ENCODE measurements at places on chromosomes 4 and X. TPM values are rescaled to one million over a fixed set of nuclear protein-coding genes. Genes with fewer than 3 reads are reported as not detected.

Gene ALB
- 23.0 TPM for polyA plus RNA-seq

DNA sequence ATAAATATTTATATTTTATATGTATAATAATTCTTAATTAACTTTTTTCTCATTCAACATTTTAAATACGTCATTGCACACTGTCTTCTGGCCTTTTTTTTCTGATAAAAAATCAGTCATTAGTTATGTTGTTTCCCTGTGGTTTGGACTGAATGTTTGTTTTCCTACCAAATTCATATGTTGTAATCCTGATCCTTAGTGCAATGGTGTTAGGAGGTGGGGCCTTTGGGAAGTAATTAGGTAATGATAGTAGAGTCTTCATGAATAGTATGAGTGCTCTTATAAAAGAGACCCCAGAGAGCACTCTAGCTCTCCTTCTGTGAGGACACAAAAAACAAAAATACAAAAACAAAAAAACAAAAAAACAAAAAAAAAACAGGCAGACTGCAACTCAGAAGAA lies 117.2 kb downstream of the GASK1B start:
- DNase-seq: no peak

Gene ZNF182
- polyA plus RNA-seq: 11.4 TPM

GRCh38 chrX:85243155-85243554 lies 424 bp downstream of the SATL1 start:
- DNase-seq: no peak

- no peak for DNase-seq
Measured at GRCh38 chr4:101933855-101934254, 143.3 kb downstream of the BANK1 start.

DNA sequence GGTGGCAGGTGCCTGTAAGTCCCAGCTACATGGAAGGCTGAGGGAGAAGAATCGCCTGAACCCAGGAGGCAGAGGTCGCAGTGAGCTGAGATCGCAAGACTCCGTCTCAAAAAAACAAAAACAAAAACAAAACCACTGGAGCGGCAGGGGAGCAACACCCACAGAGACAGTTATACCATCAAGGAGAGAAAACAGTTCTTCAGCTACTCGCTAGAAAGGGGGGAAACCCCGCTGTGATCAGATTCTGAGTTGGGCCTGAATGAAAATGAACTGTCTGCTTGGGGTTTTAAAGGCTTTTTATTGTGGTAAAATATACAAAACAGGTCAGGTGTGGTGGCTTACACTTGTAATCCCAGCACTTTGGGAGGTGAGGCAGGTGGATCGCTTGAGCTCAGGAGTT lies 16.8 kb upstream of the IRAK1 start:
- no peak for DNase-seq

DNA sequence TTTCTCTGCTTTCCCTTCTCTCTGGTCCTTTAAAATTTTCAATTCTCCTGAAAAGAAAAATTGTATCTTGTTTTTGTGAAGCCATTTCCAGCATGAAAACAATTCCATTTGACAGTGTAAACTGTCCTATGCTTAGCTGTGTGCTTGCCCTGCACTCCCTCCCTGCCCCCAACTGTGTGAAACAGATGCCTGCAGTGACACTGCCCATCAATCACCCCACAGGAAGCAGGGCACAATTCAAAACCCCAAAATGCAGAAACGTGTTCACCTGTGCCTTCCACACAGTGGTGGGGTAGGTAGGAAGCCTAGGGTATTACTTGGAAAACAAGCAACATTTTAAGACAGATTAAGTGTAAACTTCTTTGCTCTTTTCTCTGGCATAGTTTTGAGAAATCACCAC lies 6.2 kb upstream of the FHDC1 start:
- DNase-seq: no peak

DNA sequence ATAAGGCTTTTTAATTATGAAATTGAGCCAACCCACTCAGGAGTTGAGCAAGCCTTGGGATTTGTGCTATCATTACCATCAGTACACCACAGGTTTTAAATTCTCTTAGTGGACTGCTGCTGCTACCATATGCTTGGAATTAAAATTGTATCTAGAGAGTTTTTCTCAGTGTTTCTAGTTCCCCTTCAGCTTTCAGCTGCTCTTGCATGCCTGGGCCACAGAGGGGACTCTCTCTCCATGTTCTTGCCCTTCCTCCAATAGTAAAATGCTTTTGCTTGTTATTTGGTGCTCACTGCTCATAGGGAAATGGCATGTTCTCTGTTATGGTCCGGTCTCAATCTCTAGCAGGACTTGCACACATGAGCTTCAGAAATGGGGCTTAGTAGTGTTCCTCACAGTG lies 101.9 kb downstream of the IGSF1 start:
- no peak for DNase-seq

Gene CABS1
- not detected for polyA plus RNA-seq

Gene CLNK
- 0.47 TPM for polyA plus RNA-seq

GRCh38 chr4:130395871-130396270 lies 1299.9 kb downstream of the C4orf33 start:
- no peak for DNase-seq

- no peak for DNase-seq
Measured at GRCh38 chr4:8862800-8863685, 8.6 kb downstream of the HMX1 start.

GRCh38 chr4:115279330-115279729 lies 165.9 kb upstream of the NDST4 start:
- DNase-seq: no peak

DNA sequence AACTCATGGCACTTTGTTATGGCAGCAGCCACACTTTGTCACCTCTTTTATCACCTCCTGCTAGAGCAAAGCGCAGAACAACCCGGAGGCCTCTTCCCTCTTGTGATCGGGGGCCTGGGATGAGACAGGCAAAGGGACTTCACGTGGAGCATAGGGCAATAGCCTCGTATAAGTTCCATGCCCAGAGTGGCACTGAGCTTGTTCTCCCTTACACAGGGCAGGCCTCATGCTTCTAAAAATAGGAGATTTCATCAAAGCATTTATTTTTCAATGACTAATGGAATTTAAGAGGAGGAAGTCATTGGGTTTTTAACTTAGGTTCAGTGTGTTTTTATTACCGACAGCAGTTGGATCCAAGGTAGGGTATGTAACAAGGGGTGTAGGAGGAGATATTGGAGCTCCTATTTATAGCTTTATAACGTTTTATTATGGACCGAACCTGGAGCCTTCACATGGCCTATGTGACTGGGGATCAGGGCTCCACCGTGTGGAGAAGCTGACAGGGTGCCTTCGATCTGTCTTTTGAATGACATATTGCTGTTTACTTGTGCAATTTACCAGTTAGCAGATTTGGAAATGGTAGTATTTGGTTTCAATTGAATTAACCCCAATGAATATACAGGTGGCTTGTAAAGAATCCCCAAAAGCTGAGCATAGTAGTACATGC lies 93.8 kb downstream of the SLC2A9 start:
- no peak for DNase-seq

Gene CPXCR1
- not detected for polyA plus RNA-seq

DNA sequence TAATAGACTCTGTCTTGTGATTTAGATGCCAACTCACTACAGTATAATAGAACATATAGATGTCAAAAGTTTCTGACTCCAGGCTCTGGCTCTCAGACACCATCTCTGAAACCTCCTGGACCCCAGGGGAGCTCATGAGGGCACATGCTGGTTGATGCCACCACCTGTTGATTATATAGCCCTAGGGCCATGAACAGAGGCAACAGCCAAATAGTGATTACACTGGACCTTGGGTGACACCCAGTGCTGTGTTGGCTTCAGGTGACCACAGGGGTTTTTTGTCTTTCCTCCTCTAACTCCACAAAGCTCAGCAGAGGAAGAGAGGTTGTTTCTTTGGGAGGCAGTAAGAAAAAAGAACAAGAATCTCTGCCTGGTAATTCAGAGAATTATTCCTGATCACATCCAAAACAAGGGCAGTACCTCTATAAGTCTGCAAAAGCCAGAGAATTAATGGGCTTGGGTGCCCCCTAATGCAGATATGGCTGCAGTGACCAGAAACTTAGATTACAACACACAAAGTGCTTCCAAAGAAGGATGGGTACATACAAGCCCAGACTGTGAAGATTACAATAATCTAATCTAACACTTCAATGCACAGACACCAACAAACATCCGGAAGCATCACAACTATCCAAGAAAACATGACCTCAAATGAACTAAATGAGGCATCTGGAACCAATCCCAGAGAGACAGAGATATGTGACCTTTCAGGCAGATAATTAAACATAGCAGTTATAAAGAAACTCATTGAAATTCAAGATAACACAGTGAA lies 1920.6 kb downstream of the ARAP2 start:
- no peak for DNase-seq

- no peak for DNase-seq
Measured at GRCh38 chrX:133857640-133858269, 127.6 kb downstream of the GPC3 start.

Gene COL4A5
- polyA plus RNA-seq: 106 TPM

Gene MAGEA2
- not detected for polyA plus RNA-seq

DNA sequence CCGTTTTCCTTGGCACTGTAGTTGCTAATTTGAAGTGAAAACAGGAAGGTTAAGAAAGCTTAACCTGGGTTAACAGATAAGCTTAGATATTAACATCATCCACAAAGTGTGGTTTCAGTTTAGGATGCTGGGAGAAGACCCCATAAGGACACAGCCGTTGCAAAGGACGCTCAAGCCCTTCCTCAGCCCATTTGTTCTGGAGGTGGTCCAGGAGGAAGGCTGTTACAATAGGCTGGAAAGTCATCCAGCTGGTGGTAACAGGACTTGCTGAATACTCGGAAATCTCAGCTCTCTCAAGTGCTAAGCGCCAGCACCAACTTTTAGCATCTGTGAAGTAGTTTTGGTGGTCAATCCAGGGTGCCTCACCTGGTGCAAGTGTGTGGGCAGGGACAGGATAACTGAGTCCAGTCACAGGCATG lies 14.2 kb downstream of the CHST7 start:
- no peak for DNase-seq

DNA sequence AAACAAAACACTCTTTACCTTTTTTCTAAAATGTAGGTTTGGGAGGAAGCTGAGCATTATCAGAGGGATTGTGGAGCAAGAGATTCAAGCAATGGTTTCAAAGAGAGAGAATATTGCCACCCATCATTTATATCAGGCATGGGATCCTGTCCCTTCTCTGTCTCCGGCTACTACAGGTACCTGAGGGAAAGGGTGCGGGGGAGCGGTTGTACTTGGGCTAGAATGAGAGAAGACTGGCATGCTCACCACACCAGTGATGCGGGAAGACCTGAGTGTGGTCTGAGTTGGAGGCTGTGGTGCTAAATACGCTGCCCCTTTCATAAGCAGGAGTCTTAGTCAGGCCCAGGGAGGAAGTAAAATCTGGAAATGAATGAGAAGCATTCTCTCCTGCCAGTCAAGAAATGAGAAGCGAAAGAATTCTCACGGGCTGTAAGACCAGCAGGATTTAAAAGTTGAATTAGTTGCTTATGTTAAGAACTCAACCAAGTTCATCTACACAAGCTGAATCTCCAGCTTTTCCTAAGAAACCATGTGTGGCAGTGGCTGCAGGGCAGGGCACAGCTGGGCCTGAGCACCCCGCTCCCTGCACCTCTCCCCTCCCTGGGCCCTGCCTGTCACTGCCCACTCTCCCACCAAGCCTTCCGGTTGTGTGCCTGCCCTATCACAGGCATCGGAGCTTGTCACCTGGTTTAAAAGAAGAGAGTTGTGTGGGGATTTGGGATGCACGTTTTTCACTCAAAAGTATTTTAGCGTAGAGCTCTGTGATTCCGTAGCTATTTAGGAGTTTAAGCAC lies 24.8 kb upstream of the MSANTD1 start:
- no peak for DNase-seq

- DNase-seq: no peak
Measured at GRCh38 chrX:111567542-111568255, 56.3 kb downstream of the SERTM2 start.

Gene NAA11
- polyA plus RNA-seq: not detected

- no peak for DNase-seq
Measured at GRCh38 chr4:82906469-82906868, 5.9 kb downstream of the THAP9 start.

Gene NPY2R
- 0.56 TPM for polyA plus RNA-seq

DNA sequence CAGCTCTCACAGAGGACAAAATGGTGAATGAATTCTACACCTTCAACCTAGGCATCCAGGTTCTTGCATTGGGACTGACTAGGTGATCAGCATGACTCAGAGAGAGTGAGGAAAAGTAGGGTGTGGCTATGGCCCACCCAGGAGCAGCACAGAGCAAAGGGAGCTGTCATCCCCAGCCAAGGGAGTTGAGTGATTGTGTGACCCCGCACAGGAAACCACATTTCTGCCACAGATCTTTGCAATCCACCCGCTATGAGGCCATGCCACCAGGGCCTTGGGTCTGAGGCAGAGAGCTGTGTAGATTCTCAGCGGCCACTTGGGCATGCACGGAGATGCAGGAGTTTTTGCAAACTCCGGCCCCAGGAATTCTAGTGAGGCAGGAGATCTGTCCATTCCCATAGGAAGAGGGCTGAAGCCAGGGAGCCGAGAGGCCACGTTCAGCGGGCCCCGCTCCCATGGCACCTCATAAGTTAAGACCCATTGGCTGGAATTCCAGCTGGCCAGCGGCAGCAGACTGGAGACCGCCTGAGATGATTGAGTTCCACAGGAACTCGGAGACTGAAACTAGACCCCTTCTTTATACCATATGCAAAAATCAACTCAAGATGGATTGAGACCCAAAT lies 75.9 kb downstream of the NAA11 start:
- no peak for DNase-seq

DNA sequence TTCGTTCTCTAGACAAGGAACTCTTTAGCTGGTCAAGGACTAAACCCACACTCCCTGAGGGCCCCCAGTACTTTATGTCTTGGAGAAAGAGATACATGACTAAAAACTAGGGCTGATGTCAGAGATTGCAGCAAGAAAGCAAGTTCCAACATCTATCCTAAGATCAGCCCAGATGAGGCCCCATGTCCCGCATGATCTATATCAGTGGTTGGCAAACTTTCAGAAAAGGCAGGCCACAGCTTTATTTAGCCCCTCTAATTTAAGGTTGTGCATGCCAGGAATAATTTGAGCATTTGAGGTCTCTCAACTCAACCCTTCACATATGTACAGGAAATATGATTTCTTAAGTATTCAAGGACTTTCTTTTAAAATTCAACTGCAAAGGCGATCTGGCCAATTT lies 44.1 kb upstream of the FRMD7 start:
- DNase-seq: no peak

Gene ZCCHC4
- polyA plus RNA-seq: 12.6 TPM
